T-helper 9 cell (primary cell): ENCODE measurements at places on chromosomes 12 and 14.

DNA sequence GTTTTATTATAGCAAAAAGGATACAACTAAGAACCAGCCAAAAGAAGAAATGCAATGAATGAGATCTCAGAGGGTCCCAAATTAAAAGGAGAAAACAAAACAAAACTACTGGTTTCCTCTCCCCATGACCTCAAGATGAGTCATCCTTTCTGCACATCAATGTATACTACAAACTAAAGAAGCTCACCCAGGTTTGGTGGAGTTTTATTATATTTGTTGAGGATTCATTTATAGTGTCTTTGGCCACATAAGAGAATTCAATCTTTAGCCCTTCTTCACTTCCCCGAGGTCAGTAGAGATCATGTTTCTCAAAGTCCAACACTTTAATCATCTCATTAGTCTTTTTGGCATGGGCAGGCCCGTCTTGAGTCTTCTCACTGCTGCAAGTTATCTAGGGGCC lies 210.6 kb downstream of the SLC6A15 start:
- no peak for DNase-seq

- no peak for DNase-seq
Observed at GRCh38 chr12:49974231-49974675, 1.5 kb downstream of the AQP6 start.

GRCh38 chr12:304805-305204 lies 42.2 kb upstream of the SLC6A13 start:
- no peak for DNase-seq

DNA sequence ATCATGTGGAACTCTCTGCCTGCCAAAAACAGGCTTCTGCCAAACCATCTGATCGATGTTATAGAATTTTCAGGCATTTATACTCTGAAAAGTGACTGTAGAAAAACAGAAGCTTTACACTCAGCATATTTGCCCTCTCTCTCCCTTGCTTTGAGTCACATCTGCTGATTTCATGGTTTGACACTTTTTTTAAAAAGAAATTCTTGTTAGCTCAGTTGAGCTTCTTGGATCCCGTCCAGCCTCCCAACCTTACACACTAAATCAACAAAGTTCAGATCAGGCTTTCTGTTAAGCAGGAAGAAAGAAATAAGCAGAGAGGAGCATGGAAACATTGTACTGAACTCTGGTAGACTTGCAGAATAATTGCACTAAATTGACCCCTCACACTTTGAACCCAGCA lies 193.6 kb upstream of the SEL1L start:
- no peak for DNase-seq

GRCh38 chr14:36684946-36685345 lies 23.3 kb downstream of the PAX9 start:
- no peak for DNase-seq

DNA sequence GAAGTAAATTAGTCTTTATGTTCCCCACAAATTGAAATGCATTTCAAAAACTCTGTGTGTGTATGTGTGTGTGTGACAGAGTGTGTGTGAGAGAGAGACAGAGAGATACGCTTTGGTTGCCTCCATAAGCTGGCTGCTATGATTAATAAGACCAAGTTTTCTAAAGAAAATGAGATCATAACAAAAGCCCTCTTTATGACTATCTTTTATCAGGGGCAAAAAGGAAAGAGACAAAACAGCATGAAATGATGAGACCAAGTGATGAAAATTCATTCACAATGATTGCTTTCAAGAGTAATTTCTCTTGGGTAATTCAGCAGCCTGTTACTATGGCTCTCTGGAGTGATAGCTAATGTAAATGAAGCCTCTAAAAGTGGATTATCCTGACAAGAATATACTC lies 277.6 kb upstream of the PLEKHG7 start:
- no peak for DNase-seq

- no peak for DNase-seq
Observed at GRCh38 chr12:68791897-68792481, 16.0 kb upstream of the MDM2 start.

DNA sequence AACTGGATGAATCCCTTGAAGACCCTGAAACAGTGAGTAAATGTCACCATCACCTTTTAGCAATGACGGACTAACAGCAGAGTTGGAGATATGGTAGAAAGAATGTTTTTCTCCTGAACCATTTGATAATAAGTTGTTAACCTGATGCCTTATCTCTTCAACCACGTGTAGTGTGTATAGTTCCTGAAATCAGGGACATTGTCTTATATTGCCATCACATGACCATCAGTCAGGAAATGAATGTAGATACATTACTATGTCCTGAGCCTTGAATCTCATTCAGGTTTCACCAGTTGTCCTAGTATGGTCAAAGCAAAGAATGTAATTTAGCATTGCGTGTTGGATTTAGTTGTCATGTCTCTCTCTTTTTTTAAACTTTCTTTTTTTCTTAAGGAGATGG lies 15.7 kb downstream of the ATP6V0A2 start:
- DNase-seq: no peak

DNA sequence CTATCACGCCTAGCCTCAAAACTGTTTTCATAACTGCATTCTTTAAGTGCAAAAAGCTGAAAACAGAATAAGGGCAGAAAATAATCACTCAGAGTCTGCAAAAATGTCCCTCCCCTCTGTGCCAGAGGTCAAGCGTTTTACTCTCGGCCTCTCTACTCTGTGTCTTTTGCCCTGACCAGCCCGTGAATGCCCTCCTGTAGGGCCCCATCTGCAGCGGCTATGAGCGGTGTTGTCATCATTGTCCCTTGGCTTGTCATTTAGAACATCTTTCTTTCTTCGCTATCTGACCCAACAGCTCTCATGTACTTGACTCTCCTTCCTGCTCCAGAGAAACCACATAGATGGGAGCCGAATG lies 21.7 kb downstream of the ELK3 start:
- DNase-seq: no peak
